Effector CD4-positive, alpha-beta T cell (primary cell): ENCODE measurements at places on chromosomes 2 and 18.

- no peak for DNase-seq
Observed at GRCh38 chr2:26848336-26849055, 564 bp downstream of the DPYSL5 start.

DNA sequence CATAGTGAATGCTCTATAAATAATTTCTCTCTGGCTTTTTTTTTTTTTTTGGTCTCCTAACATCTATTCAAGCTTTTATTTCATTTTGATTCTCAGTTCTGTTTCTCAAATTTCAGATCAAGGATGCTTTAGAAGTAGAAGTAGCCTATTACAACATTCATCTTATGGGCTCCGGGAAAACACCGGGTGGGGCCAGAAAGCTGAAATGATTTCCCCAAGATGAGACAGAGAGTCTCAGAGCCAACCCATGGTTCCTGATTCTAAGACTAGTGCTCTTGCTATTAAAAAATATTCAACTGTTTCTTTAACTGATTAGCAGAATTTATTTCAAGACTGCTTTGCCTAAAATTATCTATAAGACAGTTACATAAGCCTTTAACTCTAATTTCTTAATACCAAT lies 147.2 kb upstream of the CCDC68 start:
- no peak for DNase-seq

- DNase-seq: no peak
Observed at GRCh38 chr2:119290859-119291587, 67.4 kb downstream of the STEAP3 start.

DNA sequence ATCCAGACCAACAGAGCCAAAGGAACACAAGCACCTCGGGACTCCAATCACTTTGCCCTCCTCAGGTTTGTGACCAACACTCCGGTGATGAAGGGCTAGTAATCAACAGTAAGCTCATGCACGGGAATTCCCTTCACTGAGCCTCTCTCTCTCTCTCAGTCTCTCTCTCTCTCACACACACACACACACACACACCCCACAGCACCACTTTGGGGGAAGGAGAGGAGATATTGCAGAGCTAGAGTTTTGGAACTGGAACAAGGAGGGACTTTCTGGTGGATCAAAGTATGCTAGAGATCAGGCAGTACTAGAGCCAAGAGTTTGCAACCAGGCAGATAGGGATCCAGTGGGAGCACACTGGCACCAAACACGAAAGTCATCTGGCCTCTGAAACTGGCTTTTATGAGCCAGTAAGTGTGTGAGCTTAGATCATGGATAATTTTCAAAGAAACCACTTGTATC lies 98.7 kb downstream of the ANKRD44 start:
- DNase-seq: peak; percentile 28

DNA sequence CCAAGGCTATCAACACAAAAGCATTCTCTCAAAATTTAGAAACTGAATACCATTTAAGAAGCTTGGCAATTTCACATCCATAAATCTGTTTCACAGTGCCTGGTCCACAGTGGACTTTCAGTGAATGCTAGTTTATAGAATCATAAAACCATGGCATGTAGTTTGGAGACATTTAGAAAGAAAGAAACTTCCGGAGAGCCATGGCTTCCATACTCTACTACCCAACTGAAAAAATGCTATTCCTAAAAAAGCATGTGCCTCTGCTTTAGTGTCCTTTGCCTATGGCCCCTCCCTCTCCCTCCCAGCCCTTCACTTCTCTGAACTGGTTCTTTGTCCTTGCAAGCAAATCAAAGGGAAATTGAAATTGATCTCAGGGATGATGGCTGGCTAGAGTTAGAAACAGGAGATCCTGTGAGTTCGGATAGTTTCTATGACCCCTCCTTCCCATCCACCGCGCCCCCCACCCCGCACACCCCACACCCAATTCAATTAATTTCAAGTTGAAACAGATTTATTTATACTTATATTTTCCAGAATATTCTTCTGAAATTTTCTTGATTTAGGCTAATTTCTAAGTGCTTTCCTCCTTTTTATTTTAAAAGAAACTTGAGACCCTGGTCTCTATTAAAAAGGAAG lies 248.3 kb downstream of the TRIB2 start:
- no peak for DNase-seq

DNA sequence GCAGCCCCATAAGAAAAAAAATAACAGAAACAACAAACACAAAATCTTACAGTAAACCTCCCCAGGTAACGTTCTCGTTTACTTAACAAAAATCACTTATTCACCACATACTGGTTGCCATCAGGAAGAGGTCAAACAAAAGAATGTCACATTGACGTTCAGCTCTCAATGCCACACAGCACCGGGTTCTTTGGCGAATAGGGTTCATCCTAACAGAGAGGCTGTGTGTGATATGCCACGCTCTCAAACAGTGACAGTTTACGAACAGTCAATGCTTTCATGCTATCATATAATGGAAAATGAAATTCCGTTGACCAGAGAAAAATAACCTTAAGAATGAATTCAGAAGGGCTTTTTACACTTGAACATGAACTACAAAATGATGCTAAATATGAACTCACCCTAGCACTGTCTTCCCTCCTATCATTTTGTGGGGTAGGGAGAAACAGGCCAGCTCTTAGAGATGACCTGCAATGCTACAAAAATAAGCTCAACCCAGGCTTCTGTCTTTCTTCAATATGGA lies 2.0 kb downstream of the TMEM163 start:
- no peak for DNase-seq

- no peak for DNase-seq
Observed at GRCh38 chr18:25493401-25493800, 141.4 kb upstream of the ZNF521 start.

GRCh38 chr2:111673526-111673925 lies 210.5 kb downstream of the ANAPC1 start:
- no peak for DNase-seq

DNA sequence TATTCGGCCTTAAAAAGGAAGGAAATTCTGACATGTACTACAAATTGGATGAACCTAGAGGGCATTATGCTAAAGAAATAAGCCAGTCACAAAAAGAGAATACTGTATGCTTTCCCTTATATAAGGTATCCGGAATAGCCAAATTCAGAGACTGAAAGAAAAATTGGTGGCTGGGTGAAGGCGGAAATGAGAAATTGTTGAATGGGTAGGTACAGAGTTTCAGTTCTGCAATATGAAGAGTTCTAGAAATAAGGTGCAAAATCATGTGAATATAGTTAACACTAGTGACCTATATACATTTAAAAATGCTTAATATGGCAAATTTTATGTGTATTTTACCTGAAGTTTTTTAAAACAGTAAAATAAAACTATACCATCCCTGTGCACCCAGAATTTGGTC lies 43.1 kb downstream of the RMP24 start:
- no peak for DNase-seq

GRCh38 chr2:37181726-37182684 lies 6.5 kb downstream of the SULT6B1 start:
- DNase-seq: no peak

GRCh38 chr2:86211033-86211795 lies 12.0 kb downstream of the MRPL35 start:
- DNase-seq: no peak

- DNase-seq: no peak
Observed at GRCh38 chr2:151302879-151303278, 13.4 kb upstream of the NMI start.

- DNase-seq: no peak
Observed at GRCh38 chr18:61371111-61371510, 37.9 kb downstream of the CDH20 start.

DNA sequence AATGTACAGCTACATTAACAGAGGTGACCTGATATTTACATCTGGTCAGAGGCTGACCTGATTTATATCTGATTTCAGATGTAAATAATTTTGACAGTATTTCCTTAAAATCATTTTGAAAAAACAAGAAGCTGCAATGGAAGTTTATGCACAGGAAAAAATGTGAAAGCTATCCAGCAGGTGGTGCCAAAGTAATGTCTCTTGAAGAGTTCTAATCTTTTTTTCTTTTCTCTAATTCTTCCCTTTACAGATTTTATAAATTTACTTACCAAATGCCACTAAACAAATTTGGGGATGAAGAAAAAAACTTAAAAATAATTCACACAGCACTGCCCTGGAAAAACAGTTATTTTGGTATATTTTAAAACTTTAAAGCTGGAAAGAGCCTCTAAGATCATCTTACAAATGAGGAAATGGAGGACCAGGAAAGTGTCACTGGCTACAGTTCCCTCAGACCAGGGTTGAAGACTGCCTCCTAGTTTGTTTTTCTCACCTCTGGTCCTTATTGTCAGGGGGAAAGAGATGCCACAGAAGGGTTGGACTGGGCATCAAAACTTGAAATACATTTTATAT lies 16.4 kb upstream of the FBLN7 start:
- DNase-seq: peak; percentile 42

GRCh38 chr2:198991431-198991830 lies 466.3 kb downstream of the SATB2 start:
- DNase-seq: no peak

- DNase-seq: no peak
Observed at GRCh38 chr2:27792759-27793158, 21.2 kb downstream of the MRPL33 start.

DNA sequence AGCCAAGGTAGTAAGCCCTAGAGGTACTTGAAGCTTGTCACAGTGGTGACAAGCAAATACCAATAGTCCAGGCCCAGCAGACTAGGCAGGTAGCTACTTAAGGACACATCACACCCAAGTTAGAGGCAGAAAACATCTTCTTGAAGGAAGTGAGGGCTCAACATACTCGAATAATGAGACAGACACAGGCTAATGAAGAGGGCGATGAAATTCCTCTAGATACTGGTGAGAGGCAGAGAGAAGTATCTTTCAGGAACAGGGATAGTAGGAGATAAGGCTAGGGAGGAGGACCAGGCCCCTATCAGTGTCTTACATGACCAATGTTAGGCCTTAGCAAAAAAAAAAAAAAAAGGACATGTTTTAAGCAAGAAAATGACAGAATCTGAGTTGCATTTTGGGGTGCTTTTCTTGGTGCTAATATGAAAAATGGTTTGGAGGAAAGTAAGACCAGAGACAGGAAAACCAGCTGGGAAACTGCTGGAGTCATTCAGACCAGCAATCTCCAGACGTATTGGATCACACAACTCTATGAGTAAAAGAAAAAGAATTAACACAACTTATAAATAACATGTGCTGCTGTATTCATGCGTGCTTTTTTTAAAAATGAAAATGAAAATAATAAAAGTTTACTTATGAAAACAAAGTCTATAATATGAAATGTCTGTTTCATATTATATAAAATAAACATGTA lies 37.7 kb downstream of the COBLL1 start:
- DNase-seq: no peak

DNA sequence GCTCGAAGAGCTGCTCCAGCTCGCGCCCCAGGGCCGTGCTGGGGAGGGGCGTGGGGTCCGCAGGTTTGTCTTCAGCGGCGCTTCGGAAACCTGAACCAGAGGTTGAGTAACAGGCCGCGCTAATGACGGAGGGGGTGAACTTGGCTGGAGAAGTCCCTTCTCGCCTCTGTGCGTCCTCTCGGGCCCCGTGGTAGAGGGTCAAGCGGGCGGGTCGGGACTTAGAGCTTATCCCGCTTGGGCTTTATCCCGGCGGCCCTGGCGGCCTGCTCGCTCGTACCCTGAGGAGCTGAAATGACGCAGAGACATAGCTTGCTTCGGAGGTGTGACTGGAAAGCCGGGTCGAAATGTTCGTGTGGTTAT lies 479 bp downstream of the RNMT start:
- DNase-seq: peak; percentile 17

DNA sequence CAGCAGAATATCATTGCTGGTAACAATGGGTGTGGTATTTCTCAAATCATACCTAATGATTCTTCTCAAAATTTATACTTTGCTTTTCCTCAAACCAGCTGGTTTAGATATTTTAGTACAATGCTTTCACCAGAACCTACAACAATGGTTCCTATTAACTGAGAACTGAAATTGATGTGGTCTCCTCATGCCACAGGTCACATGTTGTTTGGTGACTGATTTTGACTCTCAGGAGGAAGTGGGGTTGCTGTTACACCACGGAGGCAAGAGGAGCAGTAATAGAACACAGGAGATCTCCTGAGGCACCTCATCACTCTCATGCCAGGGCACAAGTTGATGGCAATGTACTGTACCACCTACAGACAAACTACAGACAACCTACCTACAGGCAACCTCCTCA lies 3.0 kb upstream of the CEP68 start:
- DNase-seq: no peak

DNA sequence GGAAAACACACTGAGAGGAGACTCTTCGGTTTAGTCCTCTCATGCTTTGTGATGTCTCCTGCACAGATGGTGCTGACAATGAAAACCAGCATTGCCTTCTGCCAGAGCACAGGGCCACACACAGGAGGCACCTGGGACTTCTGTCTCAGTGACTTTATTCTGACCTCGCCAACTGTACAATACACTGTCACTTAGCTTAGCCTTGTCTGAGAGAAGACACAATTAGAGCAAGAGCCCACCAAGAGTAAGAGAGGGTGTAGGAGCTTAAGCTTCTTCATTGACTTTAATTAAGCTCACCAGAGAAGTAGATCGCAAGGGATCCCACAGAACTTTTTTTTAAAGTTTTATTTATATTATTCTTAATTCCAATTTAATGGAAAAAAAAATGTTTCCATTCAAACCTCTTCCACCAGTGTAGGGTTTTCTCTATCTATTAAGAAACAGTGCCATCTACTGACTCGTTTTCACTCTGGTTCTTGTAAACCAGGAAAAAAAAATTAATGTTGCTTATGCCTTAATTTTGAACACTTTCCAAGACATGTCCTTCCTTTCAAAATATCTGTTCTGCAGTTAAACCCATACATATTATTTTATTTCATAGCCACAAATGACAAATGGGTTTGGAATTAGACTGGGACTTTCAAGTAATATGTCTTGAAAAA lies 42.4 kb upstream of the DDX18 start:
- DNase-seq: no peak

DNA sequence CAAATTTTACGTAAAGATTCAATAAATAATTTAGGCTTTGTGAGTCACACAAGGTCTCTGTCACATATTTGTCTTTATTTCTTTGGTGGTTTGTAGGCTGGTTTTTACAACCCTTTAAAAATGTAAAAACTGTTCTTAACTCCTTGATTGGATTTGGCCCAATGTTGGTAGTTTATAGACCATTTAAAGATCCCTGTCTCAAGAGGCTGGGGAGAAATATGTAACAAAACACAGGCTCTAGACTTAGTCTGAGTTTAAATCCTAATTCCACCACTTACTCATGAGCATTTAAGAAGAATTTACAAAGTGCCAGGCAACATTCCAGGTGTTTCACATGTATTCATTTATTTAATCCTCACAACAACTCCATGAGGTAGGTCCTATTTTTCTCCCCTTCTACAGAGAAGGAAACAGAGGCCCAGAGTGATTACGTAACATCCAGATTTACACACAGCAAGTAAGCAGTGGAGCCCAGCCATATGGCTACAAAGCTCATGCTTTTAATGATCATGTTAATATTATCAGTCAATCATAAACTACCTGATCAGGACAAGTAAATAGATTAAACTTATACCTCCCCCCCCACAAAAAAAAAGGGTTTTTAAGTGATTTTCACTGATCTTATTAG lies 416.6 kb upstream of the ACVR2A start:
- DNase-seq: no peak

DNA sequence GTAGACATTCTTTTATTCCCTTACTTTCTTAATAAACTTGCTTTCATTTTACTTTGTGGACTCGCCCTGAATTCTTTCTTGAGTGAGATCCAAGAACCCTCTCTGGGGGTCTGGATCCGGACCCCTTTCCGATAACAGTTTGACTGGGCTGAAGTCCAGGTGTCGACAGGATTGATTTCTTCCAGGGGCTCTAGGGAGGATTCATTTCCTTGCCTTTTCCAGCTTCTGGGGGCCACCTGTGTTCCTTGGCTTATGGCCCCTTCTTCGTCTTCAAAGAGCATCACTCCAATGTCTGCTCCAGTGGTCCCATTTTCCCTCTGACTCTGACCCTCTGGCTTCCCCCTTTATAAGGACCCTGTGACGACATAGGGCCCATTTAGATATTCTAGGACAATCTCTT lies 67.5 kb downstream of the COPS8 start:
- no peak for DNase-seq
